Aorta (tissue), 5 donors: ENCODE measurements at places on chromosomes 4 and X.
A peak's percentile ranks its signal among the peaks of the same experiment; 100 is the strongest.

GRCh38 chrX:49673394-49673793 is 22.4 kb downstream of the PAGE1 start:
- no peak for DNase-seq

GRCh38 chr4:60201052-60201673 is 999.0 kb upstream of the ADGRL3 start:
- peak; percentile 72 for DNase-seq

- DNase-seq = no peak
Measured at GRCh38 chrX:3563451-3563850, 150.0 kb downstream of the PRKX start.

GRCh38 chr4:2411786-2412510 is 6.5 kb downstream of the ZFYVE28 start:
- DNase-seq = no peak
